ENCODE measurements at places on chromosomes 1 and 21.

DNA sequence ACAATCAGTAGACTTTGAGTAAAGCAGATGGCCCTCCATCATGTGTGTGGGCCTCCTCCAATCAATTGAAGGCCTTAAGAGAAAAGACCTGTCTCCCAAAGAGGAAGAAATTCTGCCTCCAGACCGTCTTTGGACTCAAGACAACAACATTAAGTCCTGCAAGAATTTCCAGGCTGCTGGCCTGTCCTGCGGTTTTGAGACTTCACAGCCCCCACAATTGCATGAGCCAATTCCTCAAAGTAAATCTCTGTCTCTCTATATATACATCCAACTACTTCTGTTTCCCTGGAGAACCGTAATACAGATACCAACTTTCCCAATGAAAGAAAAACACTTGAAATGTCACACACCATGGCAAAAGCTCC is 16.4 kb downstream of the REG4 start:
- peak; percentile 61 for DNase-seq

DNA sequence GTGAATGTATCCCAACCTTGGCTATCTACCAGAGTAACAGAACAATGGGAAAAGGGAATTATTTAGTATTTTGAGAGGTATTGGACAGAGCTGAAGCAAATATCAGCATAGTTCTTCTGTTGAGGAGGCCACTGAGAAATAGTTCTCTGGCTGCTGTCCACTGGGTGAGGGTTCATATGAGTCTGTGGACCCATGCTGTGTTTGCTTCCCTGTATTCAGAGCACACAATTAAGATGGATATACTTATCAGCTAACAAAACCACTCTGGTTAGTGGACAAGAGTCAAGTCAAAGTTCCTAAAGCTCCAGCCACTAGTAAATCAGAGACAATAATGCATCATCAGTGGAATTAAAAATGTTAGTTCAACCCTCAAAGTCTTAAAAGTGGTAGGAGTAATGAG is 66.1 kb downstream of the RGS18 start:
- DNase-seq = no peak

DNA sequence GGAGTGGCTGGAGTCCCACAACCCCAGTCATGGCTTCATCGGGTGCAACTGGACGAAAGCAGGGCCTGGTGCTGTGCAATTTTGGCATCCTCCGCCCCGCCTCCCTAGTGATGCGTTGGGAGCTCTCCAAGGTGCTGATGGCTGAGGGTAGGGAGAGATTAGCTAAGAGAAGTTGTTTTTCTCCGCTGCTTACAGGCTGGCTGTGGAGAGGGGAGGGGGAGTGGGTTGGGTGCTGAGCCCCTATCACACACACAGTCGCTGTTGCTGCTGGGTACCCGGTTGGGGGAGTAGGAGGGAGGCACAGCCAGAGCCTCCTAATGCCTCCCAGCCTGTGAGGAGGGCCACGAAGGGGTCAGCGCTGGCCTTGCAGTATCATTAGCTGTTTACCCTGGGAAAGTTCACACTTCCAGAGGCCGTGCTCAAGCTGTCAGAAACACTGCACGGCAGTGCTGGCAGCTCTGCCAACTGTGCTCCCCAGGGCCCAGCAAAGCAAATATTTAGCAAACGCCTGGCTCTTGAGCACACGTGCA is 110.0 kb downstream of the GRIK3 start:
- peak; percentile 76 for DNase-seq

- no peak for DNase-seq
These were observed 390.4 kb downstream of the OMA1 start for GRCh38 chr1:58156124-58156468.

All from femur (tissue), 1 donor.